Type B pancreatic cell (in vitro differentiated cells): ENCODE measurements at places on chromosomes 7 and 10.

DNA sequence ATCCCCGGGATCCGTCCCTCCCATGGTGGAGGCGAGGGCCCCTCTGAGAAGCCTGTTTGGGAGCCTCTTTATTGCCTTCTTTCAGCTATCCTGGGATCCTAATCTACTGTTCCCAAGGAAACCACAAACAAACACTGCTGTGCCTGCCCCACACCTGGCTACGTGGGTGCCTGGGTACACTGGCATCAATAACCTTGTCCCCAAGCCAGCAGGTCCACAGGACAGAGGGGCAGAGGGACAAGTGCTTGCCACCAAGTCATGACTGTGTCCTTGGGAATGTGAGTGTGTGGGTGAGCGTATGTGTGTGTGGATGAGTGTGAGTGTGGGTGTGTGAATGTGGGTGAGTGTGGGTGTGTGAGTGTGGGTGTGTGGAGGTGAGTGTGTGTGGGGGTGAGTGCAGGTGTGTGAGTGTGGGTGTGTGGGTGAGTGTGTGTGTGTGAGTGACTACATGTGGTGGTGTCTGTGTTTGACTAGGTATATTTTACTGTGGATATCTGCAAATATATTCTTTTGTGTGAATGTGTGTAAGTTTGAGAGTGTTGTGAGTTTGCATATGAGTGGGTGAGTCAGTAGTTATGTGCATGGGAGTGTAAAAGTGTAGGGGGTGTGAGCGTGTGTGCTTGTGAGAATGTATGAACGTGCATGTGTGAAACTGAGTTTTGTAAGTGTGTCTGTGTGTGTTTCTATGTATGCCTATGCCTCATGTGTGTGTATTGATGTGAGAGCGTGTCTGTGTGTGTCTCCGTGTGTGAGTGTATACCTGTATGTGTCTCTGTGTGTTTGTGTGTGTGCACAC, 96.1 kb downstream of the TNS3 start:
- peak; percentile 65 for DNase-seq

DNA sequence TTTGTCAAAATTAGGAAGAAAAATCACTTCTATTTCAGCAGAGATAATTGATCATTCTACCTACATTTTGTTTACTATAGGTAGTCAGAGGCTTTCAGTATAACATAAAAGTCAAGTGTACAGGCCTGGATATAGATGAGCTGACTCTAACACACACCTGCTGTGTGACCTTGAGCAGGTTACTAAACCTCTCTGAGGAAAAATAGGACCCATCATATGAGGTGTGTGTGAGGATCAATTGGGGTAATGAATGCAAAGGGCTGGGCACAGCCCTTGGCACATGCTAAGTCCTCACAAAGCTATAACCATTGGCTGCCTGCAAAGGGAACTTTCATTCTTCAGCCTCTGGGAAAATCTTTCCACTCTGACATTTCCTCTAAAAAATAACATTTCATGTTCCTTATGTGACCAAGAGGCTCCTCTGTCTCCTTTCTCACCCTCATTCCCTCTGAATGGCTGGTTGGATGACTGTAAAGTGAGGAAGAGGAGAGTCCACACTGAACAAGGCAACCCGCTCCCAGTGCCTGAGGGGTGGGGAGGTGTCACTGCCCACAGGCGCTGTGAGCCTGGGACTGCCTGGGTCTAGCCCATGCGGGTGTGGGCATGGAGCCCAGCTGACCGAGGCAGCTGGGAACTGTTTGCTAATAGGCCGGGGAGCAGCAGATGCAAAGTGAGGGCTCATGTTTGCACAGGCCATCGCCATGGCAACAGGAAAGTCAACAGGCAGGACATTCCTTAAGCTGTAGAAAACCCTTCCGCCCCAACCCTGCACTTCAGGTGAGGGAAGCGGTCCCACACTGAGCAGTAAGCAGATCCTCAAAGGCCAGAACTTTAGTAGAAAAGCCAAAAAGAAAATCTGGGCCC, 36.8 kb downstream of the MYOF start:
- peak; percentile 83 for DNase-seq

DNA sequence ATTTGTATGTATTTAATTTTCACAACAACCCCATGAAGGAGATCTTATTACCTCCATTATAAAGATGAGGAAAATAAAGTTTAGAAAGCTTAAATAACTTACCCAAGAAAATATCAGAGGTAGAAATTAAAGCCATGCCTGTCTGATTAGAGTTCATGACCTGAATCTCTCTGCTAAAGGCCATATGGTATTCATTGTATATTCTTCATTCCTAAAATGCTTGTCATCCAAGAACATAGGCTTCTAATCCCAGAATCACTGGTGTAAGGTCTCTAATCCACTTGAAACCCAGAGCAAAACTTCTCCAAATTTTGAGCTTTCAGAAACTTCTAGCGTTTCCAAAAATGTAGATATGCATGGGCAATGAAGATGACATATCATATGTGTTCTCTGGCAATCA, 72.3 kb upstream of the YAE1 start:
- DNase-seq: no peak

DNA sequence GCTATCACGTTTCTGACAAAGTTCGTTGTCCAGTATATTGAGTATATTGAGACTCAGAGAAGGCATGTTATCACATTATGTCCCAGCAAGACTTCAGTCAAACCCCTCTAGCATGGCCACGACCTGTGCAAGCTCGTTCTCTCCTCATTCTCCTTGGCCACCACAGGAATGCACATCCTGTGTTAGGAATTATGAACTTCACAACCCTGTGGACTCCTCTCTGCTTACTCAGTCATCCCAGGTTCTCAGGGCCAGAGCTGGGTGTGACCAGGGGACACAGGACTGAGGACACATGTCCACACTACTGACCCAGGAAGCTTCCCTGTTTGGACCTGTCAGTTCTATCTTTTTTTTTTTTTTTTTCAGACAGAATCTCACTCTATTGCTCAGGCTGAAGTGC, 4.4 kb downstream of the SH2D4B start:
- no peak for DNase-seq

GRCh38 chr10:88473989-88474883, 108.9 kb downstream of the RNLS start:
- no peak for DNase-seq
